ENCODE measurements at places on chromosomes 6 and 20.

DNA sequence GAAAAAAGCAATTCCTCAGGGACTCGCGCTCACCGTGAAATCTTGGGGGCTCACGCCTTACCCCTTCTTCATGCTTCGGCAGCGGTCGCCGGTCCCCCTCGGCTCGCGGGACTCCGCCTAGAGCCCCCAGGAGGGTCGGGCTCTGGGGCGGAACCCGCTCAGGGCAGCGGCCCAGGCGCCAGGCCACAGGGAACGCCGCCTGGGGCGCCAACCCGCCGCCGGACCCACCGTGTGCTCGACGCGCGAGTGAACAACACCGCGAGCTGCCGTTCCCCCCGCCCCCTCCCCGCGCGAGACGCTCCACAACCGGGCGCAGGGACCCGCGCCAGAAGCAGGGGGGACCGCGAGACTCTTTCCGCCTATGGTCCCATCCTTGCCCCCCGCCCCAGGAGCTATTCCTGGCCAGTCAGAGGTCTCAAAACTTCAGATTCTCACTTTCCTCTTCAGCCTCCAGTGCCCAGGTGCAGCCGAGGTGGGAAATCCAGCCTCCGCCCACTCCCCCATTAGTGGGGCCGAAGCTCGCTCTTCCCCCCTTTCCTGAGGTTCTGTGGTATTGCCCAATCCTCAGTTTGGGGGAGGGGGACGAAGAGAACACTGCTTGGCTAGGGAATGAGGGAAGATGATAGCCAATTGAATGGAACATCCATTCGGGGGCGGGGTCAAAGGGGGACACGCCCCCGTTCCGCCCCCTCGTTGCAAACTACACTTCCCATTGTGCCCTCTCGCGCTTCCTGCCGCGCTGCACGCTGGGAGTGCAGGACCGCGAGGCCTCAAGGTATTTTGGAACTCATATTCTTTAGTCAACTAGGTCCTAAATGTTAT lies at the start of gene WASF1:
Gene WASF1, minus strand, starts transcription at position 265 of the 822 bp plus-strand sequence. CDS start 52,069 bp downstream, outside the sequence.
- peak; percentile 90 for DNase-seq

GRCh38 chr6:149065658-149066556 lies 251.6 kb upstream of the TAB2 start:
- no peak for DNase-seq

DNA sequence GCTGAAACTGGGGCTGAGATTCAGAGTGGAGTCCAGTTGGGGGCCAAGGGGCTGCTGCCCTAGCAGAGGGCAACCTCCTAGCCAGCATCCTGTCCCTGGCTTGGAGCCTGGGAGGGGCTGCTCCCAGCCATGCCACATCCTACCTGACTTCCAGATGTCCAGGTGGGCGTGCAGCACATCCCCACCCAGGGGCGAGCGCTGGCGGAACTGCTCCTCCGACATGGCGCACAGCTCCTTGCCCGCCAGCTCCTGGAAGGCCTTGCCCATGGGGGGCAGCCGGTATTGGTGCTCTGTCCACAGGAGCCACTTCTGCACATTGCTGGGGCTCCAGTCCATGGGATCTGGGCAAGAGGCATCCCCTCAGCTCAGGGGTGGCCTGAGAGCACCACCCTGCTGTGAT lies 15.3 kb downstream of the SPDEF start:
- DNase-seq = no peak

DNA sequence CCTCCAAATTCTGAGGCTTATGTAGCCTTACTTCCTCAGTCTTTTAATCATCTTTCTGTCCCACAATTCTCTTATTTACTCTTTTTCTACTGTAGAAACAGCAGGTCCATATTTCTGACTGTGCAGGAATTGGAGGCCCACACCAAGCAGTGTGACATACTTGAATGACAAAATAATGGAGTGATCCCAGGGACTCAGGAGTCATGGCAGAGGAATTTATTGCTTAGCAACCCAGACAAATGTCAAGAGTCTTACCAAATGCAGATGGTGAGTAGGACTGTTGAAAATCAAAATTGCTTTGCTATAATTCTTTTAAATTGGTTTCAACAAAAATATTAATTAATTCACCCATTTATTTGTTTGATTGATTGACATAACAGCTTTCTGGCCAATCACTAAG lies 59.9 kb downstream of the HTR1B start:
- no peak for DNase-seq

DNA sequence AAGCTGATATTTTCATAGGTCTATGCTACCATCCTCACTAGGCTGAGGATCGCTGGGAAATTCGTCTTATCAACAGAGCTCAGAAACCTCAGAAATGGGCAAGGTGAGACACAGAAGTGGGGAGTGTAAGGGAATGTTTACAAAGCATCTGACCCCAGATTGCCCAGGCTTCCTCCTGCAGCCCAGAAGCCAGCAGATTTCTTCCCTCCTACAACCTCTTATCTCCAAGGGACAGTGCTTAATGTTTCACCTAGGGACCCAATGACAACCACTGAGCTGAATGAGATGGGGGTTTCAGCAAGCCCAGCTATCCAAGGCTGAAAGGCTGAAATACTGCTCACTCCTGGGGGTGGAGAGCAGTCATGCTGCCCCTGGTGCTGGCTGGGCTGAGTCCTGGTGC lies 52.4 kb upstream of the TBC1D7 start:
- no peak for DNase-seq

DNA sequence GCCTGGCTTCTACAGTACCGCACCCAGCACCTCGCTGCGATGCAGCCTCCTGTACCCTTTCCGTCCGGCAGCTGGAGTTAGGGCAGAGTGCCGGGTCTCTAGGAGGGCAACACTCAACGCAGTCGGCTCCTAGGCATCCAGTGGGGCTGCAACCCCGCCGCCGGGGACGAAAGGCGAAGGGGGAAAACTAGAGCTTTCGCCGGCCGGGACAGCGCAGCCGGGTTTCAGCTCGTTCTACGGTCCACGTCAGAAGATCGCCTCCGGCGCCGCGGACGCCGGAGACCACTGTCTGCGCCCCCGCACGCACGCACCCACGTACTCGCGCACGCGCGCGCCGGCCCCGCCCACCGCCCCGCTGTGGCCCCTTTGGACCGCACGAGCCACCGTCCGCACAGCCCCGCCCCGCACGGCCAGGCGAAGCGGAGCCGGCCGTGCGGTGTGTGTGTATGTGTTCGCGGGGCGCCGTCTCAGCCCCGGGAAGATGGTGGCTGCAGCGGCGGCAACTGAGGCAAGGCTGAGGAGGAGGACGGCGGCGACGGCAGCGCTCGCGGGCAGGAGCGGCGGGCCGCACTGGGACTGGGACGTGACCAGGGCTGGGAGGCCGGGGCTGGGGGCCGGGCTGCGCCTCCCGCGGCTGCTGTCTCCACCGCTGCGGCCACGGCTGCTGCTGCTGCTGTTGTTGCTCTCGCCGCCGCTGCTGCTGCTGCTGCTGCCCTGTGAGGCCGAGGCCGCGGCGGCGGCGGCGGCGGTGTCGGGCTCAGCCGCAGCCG lies at the start of gene ATRN:
Gene ATRN, plus strand, starts transcription at position 392 of the 770 bp plus-strand sequence. Its CDS starts 90 bp downstream, at position 482.
- peak; percentile 92 for DNase-seq

GRCh38 chr6:39961178-39961577 lies 26.9 kb upstream of the MOCS1 start:
- no peak for DNase-seq

DNA sequence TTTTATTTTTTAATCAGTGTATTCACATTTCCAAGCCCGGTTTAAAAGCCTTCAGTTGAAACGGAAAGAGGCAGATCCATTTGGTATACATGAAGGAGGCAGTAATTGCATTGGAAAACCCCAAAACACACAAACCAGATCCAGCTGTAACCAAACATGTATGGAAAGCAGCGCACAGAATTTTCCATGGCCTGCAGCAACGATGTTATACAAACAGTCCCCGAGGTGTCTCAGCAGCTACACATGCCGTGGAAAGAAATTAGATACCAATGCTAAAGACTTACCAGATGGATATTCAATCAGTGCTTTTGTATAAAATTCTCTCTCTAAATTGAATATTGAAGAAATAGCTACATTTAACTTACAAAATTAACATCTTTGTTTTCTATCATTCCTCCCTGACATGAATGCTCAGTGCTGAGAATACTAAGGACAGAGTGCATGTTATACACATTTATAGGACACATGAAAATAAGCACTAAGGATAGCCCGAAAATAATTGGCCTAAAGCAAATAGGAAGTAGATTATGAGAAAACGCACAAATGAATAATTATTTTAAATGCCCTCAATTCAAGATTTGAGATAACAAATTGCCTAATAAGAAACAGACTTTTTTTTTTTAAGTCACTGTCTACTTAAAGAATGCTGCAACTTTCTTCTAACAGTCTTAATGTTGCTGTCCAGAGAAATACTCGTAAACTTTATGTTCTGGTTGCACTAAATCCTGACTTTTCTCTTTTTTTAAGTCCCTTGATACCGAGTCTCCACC lies 713.1 kb downstream of the HDGFL1 start:
- DNase-seq = no peak
